ENCODE measurements at places on chromosomes 6 and 20.

GRCh38 chr20:6348908-6349307 is 226.1 kb upstream of the FERMT1 start:
- no peak for DNase-seq

GRCh38 chr6:26360451-26361416 is 4.3 kb upstream of the BTN3A2 start:
- no peak for DNase-seq

GRCh38 chr6:110033101-110033500 is 55.0 kb downstream of the GPR6 start:
- no peak for DNase-seq

DNA sequence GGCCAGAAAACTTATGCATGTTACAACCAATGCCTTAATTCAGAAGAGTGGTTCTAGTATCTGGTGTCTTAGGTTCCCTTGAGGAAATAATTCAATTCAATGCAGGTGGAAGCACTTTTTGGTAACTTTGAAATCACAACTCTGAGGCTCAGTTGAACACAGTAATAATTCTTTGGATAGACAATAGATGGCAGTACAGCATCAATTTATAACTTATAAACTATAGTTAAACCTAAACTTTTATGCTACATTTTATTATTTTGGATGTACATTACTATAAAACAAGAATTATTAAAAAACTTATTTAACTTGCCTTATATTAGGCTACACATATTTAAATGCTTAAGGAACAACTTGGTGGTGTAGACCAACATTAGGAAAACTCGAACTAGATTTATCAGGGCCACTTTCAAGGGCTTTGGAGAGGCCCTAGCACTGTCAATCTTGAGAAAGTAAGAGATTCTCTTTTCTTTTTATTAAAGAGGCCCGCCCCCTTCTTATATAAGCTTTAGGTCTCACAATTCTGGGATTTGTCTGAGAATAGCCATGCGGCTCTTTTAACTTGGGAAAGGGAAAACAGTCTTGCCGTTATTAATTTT is 85.9 kb downstream of the CRYBG1 start:
- DNase-seq, result no peak

- DNase-seq, result no peak
These were observed 72.0 kb upstream of the SCGN start for GRCh38 chr6:25579902-25580495.

- no peak for DNase-seq
These were observed 75.0 kb downstream of the BCKDHB start for GRCh38 chr6:80181352-80182081.

GRCh38 chr6:128738112-128738511 is 144.8 kb upstream of the LAMA2 start:
- no peak for DNase-seq

GRCh38 chr6:71040043-71040442 is 83.2 kb upstream of the B3GAT2 start:
- DNase-seq, result no peak

- DNase-seq, result no peak
These were observed 28.0 kb upstream of the ZNF217 start for GRCh38 chr20:53621482-53622246.

DNA sequence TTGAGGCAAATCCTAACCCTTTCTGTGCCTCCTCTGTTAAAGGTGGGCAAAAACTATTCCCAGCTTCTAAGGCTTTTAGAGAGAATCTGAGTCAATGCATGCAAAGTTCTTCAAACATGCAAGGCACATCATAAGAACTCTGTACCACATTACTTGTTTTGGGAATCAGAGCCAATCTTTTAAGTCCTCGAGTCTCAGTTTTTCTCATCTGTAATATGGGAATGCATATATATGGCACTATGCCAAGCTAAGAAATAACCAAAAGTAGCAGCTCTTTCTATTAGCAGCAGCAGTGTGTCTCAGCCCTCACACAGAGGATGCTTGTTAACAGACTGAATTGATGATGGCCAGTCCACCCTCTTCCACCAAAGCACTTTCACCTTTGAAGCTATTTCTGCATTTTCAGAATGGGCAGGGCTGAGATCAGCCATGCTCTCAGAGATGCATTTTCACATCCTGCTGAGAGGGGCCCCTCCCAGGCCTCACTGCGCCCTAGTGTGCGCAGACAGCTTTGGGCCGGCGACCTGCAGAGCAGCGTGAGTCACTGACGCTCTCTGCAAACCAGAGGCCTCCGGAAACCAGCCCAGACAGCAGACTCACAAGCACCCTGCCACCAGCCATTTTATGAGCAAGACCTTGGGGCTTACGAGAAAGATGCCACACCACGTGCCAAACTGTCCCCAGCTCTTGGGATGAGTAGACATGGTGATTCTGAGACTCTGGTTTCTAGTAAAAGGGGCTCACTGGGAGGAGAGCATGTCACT is 138.0 kb downstream of the NFATC2 start:
- peak; percentile 87 for DNase-seq

DNA sequence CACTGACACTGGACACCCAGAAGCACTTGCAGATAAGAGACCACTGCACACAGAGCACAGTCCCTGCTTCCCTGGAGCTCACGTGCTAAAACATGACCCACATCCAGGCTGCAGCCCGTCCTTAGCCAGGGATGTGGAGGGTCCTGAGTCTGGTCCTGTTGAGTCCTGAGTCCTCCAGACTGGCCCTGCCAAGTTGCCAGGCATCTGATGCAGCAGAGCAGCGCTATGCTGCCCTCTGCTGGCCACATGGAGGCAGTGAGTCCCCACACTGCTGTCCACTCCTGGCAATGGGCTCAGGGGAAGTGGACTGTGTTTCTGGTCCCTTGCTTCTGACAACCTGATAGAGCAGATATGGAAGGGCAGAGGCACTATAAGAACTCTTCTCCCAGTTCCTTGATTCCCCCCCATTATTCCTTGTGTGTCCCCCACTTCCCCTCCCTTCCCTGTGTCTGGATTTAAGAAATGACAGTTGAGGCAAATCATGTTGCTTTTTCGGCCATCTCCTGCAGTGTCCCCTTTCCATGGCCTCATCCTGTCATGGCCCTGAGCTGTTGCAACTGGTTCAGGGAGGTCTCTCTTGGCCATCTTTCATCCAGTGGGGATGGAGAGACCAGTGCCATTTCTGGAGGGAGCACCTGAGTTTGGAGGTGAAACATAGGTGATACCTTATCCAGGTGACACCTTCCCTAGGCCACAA is 86.0 kb downstream of the DHX35 start:
- DNase-seq, result peak; percentile 39

GRCh38 chr20:1154226-1154625 is 30.6 kb downstream of the TMEM74B start:
- DNase-seq, result no peak

DNA sequence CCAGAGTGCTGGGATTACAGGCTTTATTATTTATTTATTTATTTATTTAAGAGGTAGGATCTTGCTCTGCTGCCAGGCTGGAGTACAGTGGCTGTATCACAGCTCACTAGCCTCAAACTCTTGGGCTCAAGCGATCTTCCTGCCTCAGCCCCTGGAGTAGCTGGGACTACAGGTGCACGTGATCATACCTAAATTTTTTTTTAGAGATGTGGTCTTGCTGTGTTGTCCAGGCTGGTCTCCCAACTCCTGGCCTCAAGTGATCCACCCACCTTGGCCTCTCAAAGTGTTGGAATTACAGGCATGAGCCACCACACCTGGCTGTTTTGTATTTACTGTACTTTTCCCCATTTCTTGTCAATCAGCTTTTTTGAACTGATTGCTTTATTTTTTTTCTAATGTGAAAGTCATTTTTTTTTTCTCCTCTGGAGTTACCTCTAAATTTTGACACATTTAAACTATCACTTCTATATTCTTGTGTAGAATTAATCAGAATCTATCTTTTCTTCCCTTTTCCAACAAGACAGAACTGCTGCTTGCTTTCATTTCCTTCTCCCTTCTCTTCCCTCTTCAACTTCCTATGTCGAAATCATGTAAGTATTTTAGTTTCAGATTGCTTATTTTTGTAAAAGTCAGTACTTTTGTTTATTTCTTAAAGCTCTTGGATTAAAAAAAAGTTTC is 12.0 kb downstream of the PANK2 start:
- no peak for DNase-seq

- DNase-seq, result no peak
These were observed 17.6 kb downstream of the SYTL3 start for GRCh38 chr6:158667360-158667981.

Measured in effector memory CD4-positive, alpha-beta T cell (primary cell).